ENCODE measurements at places on chromosomes 5 and 9.

DNA sequence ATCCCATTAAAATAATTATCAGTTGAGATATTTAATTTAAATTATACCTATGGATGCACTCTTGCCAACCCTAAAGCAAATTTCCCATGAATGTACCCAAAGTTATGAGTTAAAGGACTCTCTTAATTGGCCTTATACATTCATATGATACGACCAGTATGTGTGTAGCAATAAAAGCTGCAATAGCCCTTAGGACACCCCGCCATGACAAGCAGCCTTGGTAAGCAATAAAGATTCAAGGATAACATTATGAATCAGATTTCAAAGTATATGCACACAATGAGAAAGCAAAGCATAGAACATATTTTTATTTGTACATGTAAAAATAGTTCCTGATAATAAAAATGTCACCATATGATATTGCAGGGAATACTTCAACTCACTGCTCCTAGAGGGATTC, 1699.3 kb upstream of the CDH9 start:
- no peak for DNase-seq

- no peak for DNase-seq
These were observed 256.9 kb upstream of the RASA1 start for GRCh38 chr5:87010736-87011135.

DNA sequence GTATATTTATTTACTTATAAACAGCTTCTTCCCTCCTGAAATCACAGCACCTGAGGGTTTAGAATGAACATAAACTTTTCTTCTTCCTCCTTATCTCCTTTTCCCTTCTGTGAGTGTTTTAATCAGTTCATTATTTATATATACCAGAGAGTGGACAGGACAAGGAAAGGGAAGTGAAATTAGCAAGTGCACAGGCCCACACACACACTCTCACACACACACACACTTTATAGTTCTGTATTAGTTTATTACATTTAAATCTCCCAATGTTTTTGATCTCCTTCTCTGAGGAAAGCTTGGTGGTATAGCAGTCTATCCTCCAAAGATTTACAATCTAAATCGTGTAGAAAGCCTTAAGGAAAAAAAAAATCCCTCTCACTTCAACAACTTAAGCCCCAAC, 353.5 kb downstream of the NDUFS4 start:
- DNase-seq: no peak

- DNase-seq: no peak
These were observed 15.3 kb upstream of the NOL6 start for GRCh38 chr9:33489066-33489465.

DNA sequence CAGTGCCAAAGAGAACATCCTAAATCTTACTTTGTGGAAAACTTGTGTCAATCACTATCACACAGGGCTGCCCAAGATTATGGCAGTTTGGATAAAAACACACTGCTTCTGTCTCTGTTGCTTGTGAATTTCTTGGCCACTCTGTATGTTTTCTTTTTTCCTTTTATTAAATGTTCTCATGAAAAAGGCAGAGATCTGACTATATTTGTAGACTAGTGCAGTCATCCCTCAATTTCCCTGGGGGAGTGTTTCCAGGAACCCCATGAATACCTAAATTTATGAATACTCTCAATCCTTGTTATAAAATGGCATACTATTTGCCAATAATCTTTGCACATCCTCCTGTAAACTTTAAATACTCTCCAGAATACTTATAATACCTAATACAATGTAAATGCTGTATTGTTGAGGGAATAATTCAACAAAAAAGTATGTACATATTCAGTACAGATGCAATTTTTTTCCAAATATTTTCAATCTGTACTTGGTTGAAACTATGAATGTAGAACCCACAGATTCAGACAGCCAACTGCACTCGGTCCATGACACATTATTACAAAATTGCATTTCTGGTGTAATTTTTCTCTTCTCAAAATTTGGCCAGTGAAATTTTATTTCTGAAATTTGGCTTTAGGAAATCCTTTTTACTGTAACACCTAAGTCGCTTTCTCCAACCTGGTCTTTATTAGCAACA, 391.9 kb upstream of the PRR16 start:
- DNase-seq: no peak

DNA sequence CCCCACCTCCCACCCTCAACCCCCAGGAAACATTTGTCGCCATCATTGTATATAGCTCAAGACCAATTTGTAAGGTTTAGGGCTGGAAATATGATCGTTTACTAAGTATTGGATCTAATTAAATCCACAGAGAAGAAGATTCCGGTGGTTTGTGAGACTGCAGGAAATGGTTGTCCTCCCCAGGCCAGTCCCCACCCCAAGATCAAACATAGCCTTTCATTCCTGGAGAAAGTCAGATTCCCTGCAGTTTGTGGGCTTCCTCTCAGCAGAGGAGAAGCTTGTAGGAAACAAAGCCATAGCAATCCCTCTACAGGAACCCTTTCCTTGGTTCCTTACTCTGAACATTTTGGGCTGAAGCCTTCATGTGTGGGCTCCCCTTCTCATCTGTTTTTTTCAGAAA, 79.2 kb upstream of the TBCA start:
- DNase-seq: no peak

GRCh38 chr9:120974921-120975320, 48.3 kb upstream of the TRAF1 start:
- no peak for DNase-seq

Data from NCI-H1092 (cell line).